ENCODE measurements at places on chromosomes 1 and 21.

DNA sequence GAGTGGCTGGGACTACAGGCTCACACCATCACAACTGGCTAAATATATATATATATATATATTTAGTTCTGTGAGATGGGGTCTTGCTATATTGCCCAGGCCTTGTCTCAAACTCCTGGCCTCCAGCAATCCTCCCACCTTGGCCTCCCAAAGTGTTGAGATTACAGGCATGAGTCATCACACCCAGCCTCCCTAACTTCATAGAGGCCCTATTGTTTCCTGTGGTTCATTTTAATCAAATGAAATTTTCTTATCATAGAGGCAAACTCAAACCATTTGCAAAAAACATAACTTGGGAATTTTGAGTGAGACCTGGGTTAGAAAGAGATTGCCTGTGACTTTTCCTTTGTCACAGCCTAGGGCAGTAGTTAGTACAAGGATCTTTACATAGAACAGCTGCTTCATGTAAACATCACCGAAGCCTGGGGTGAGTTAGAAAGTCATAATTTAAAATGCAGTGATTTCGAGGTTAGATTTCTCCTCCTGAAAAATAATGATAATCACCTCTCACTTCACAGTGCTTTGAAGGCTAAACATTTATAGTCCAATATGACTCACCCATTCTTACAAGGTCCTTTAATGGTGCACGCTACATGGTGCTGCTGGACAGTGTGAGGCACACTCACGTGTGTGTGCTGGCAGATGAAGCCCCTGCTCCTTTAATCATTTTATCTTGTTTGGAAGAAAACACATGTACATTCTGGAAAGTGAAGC, 188.9 kb downstream of the RHOU start:
- DNase-seq, result no peak

DNA sequence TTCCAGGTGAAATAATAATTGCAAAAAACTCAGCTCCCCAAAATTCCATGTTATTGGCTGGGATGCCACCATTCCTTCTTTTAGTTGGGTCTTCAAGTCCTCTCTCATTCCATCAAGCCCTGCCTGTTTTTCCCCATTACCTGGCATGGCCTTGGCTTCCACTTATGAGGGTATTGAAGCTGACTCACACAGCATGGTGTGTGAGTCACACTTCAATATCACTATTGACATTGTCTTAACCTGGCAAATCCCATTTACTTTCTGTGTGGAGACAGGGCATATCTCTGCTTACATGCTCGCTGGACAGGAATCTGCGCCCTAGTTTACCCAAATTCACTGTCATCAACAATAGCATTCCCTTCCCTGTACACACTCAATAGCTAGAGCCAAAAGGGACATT, 1806.8 kb downstream of the BRINP3 start:
- DNase-seq, result no peak

- DNase-seq, result no peak
Observed at GRCh38 chr1:1336446-1336845, 5.4 kb downstream of the TAS1R3 start.

DNA sequence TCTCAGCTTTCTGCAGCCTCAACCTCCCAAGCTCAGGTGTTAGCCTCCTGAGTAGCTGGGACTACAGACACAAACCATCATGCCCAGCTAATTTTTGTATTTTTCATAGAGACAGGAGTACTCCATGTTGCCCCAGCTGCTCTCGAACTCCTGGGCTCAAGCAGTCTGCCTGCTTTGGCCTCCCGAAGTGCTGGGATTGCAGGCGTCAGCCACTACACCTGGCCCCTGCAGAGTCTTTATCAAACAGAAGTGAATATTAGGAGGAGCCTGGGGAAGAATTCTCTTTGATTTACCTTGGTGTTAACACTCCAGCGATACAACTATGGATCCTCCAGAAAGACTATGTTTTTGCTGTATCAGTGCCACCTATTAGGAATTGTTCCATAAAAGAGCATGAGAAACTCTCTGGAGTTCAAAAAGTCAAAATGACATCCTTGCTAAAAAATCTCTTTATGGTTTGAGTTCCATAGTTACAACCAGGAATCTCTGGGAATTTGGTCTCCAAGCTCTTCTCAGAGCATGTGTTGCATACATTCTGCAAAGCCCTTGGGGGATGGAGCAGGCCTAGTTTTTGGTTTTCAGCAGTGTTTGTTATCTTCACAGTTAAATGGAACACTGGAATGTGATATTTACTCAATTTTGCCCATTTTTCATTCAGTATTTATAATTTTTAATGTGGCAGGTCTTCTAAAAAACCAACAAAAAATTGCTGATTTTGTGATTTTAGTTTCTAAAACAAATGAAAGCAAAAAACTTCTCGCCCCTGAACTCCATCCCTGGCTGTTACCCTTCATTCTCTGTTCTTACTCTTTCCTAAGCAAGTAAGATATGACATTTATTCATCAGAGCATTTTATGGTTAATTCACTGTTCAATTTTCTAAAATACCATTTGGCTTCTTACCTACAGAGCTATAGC, 77.3 kb downstream of the OLFML2B start:
- no peak for DNase-seq

DNA sequence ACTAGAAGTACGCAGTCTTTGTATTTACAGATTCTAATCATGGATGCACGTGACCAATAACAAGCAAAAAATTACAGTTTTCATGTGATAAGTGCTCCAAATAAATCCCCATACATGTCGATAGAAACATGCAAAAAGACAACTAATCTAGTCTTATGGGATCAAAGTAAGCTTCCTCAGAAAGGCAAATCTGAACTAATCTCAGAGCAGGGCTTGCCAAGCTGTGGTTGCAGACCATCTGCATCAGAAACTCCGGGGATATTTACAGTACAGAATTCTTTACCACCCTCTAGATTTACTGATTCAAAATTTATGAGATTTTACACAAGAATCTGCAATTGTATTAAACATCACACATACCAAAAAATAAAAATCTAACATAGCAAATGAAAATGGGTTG, 1435.5 kb downstream of the MRPL39 start:
- no peak for DNase-seq

GRCh38 chr21:41507521-41508414, at the start of gene TMPRSS2:
Gene TMPRSS2 (minus strand): TSS chr21:41508158. CDS start chr21:41498133, 10,025 bp downstream.
- DNase-seq, result no peak

Data from stimulated activated CD8-positive, alpha-beta memory T cell treated with anti-CD3 and anti-CD28 coated beads, Interleukin-4, amount 100 ng/mL, for 24 hours (primary cell).